ENCODE measurements at places on chromosomes 1 and 21. TPM values are rescaled to one million over a fixed set of nuclear protein-coding genes. Genes with fewer than 3 reads are reported as not detected.

- peak; percentile 68 for DNase-seq
Observed at GRCh38 chr1:243471754-243472745, 216.2 kb downstream of the SDCCAG8 start.

- DNase-seq, result no peak
Observed at GRCh38 chr21:22476214-22476613, 1478.0 kb downstream of the NCAM2 start.

DNA sequence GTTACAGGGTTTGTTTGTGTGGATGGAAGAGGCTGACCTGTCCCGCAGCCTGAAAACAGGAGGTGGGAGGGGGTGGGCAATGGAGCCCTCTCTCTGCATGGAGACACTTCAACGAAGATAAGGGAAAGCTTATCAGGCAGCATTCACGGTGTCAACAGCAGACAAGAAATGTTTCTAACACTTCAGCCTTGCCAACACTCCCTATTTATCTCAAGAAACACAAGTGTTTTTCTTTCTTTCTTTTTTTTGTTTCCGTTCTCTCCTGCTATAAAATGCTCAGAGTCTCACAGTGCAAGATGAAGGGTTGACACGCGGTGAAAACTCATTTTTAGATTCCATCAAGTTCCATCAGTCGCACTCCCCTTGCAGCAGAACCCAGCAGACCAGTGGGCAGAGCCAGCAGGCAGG lies 594.4 kb downstream of the MATN1 start:
- DNase-seq, result no peak

DNA sequence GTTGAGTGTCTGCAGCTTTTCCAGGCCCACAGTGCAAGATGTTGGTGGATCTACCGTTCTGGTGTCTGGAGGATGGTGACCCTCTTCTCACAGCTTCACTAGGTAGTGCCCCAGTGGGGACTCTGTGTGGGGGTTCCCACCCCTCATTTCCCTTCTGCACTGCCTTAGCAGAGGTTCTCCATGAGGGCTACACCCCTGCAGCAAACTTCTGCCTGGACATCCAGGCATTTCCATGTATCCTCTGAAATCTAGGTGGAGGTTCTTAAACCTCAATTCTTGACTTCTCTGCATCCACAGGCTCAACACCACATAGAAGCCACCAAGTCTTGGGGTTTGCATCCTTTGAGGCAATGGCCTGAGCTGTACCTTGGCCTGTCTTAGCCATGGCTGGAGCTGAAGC lies 14.3 kb upstream of the DNM3 start:
- DNase-seq, result no peak

DNA sequence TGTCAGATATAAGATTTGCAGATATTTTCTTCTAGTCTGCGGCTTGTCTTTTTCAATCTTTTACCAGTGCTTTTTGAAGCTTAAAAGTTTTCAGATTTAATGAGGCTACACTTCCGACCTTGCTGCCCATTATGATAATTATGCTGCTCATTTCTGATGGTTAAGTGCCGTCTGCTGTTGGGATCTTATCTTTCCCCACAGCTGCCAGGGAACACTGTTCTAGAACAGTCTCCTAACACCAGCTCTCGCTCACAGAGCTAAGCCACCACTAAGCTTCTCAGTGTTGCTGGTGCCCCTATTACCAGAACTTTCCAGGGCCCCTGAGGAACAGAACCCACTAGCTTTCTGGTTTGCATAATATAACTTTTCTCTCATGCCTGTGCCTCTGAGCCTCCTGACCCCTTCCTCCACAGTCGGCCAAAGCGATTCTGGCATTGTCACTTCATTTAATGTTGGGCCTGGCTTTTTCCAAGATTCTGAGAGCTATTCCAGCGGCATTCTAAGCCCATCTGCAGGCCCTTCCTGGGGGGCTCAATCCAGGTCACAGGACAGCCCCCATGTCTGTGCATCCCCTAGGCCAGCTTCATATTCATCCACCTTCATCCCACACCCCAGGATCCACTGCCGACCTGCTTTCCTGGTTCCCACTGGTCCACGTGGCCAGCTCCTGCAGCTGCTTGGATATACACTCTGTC lies 237.0 kb downstream of the PTPRU start:
- no peak for DNase-seq

DNA sequence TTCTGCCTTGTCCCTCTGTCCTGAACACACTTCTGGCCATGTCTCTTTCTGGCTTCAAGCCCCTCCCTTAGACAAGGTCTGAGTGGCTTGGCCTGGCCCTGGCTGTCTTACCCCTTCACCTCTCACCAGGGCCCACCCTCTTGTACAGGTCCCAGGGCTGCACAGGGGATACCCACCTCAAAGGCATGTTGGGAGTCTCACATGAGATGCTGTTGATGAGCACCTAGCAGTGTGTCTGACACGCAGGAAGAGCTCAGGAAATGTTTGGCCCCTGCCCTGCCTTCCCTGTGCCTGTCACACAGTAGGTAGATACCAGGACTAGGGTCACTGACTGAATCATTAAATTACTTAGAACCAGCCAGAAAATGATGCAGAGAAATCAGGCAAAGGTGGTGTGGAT lies 16.6 kb downstream of the ZNF362 start:
- DNase-seq, result no peak

GRCh38 chr1:9916452-9916851 lies 6.4 kb upstream of the CTNNBIP1 start:
- DNase-seq, result no peak

DNA sequence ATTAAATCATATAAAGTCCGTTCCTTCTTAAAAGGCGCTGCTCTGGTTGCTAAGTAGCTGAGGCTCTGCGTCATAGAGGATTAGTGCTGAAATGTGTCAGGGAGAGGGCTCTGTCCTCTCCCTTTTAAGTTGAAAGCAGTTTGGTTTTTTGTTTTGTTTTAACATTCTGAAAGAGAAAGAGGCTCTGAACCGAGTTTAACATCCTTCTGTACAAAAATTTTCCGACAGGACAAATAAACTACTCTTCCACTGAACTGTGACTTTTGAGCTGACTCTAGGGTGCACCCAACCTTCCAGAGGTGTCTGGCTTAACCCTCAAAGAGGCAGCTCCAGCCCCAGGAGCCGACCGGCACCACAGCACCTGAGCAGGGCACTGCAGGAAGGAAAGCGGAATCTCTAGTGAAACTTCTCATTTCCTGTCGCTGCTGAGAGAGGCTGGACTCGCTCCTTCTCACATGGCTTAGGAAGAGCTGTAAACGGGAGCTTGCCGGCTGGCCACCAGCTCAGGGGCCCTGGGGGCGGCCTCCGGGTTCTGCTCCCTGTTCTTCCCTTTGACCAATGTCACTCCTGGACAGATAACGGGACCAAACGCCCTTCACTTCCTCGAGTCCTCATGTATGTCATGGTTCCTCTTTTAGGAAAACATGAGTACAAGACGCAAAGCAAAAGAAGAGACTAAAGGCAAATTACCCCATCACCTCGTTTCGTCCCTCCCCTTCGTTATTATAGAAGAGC lies 1.2 kb downstream of the VAV3 start:
- peak; percentile 19 for DNase-seq

DNA sequence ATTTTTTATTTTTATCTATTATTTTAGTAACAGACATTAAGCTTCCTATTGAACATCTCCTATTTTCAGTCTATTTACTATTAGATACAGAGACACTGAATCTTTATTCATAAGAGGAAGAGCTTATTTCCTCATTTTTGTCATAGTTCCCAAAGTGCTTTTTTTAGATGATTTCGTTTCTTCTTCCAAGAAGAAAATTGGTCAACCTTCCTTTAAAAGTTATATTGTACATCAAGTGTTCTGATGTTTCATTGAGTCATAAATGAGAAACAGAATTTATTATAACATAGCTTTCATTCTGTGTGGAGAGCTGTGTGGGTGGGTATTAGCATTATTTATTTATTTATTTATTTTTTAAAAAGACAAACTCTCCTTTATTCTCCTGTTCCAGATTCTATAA lies 50.6 kb upstream of the BACH1 start:
- no peak for DNase-seq

NCMAP gene
- not detected for total RNA-seq

Data from A172 (cell line).